ENCODE measurements at places on chromosomes 16 and 17. TPM values are rescaled to one million over a fixed set of nuclear protein-coding genes. Genes with fewer than 3 reads are reported as not detected.

Gene OTOP2
- not detected for total RNA-seq

Gene KRT31
- total RNA-seq = not detected

Gene MARCHF10
- not detected for total RNA-seq

- H3K27me3 ChIP-seq = no peaks in the 10 kb centered on the region
- no peak for DNase-seq
- no peaks in the 10 kb centered on the region for H3K4me1 ChIP-seq
- no peaks in the 10 kb centered on the region for H3K36me3 ChIP-seq
Measured at GRCh38 chr17:6233856-6234255, 163.7 kb downstream of the WSCD1 start.

- peak overlapping the region; percentile 39 for H3K4me3 ChIP-seq
- peaks cover 39% of the 10 kb centered on the region for H3K4me1 ChIP-seq
Measured at GRCh38 chr17:42531455-42532354, 4.3 kb upstream of the NAGLU start.

GRCh38 chr17:67412032-67412431, 35.0 kb downstream of the PITPNC1 start:
- no peaks in the 10 kb centered on the region for H3K36me3 ChIP-seq
- H3K4me3 ChIP-seq = no peak overlapping the region
- no peak overlapping the region for H3K27ac ChIP-seq

GRCh38 chr17:7249214-7249613, 2.3 kb downstream of the CTDNEP1 start:
- peaks cover 14% of the 10 kb centered on the region for H3K36me3 ChIP-seq
- H3K4me3 ChIP-seq = no peak overlapping the region
- no peak for DNase-seq
- peaks cover 22% of the 10 kb centered on the region for H3K4me1 ChIP-seq

DNA sequence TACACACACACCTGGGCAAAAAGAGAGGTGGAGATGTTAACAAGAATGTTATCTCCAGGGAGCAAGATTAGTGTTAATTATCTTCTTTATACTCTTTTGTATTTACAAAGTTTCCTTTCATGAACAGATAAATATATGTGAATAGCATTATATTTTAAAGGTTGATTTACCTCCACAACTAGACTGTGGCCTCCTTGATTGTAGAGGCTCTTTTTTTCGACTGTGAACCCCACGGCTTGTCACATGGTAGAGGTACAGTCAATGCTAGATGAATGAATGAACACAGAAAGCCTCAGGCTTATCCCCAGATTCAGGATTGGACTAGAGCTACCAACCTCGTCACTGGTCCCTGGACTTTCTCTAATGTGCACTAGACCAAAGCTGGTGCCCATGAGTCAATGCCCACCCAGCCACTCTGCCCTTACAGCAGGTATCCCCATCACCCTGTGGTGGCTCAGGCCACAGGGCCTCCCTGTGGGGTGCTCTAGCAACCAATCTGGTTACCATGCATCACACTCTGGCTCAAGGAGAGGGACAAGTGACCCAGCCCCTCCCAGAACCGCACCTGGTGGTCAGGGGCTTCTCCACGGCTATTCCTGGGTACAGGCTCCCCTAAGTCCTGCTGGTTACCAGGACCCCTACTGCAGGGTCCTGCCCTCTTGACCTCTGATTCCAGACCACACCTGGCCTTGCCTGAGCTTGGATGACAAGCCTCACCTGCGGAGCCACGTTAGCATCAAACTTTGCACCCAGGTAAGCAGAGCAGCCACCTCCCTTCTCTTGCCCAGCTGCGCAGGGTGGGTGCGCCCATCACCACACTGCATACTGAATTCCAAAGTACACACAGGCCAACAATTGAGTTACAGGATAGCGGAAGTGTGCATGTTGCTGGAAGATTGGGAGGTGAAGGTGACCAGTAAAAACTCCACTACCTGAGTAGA, 101.0 kb downstream of the CDYL2 start:
- no peak overlapping the region for H3K27ac ChIP-seq
- no peak overlapping the region for H3K4me3 ChIP-seq
- H3K36me3 ChIP-seq = no peaks in the 10 kb centered on the region
- DNase-seq = no peak
- no peaks in the 10 kb centered on the region for H3K27me3 ChIP-seq

DNA sequence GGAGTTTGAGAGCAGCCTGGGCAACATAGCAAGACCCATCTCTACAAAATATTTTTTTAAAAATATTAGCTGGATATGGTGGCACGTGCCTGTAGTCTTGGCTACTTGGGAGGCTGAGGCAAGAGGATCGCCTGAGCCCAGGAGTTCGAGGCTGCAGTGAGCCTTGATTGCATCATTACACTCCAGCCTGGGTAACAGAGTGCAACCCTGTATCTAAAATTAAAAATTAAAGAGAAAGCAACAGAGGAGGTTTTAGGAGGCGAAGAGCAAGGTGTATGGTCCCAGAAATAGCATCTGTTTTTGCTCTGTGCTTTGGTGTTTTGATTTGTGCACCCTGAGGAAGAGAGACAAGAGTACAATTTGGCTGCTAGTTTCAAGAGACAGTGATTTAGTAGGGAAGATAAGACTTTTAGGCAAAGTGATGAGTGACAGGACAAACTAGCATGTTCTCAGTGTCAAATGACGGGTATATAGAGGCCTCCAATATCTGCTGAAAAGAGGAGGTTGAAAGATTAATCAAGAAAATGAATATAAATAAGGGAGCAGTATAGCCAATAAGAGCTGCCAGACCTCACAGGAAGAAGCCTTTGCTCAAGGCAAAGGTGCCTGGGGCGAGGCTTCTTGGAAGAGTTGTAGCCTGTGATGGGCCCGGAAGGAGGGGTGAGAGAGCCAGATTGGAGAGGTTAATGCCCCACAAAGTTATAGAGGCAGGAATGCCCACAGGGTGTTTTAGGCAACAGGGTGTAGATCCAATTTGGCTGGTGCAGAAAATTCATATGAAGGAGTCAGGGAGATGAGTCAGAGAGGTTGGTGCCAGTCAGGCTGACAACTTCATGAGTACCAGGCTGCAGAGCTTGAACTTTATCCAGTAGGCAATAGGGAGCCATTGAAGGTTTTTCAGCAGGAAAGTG, 11.4 kb downstream of the HLF start:
- H3K4me3 ChIP-seq = no peak overlapping the region
- no peaks in the 10 kb centered on the region for H3K4me1 ChIP-seq
- H3K27me3 ChIP-seq = peaks cover 5% of the 10 kb centered on the region
- DNase-seq = no peak
- H3K36me3 ChIP-seq = no peaks in the 10 kb centered on the region
- no peak overlapping the region for H3K27ac ChIP-seq

GRCh38 chr16:54446639-54447038, 160.1 kb upstream of the IRX3 start:
- H3K27me3 ChIP-seq = no peaks in the 10 kb centered on the region
- no peaks in the 10 kb centered on the region for H3K36me3 ChIP-seq
- no peak overlapping the region for H3K27ac ChIP-seq
- no peak overlapping the region for H3K4me3 ChIP-seq

DNA sequence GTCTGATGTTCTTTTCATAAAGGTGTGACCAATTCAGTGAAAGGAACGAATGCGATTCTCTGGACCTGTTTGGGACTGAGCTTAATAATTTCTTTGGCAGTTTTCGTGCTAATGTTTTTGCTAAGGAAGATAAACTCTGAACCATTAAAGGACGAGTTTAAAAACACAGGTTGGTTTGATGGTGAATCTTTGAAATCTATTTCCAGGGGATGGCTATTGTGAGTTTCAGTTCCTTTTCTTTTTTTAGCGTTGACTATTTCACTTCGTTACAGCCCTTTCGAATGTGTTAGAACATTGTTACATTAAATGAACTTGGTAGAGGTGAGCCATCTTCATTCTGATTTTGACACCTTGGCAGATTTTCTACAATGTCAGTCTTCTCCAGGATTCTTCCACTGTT, 1.2 kb downstream of the TNFRSF17 start:
- no peaks in the 10 kb centered on the region for H3K36me3 ChIP-seq
- H3K27ac ChIP-seq = no peak overlapping the region
- no peak for DNase-seq
- no peak overlapping the region for H3K4me3 ChIP-seq
- H3K4me1 ChIP-seq = no peaks in the 10 kb centered on the region
- no peaks in the 10 kb centered on the region for H3K27me3 ChIP-seq

DNA sequence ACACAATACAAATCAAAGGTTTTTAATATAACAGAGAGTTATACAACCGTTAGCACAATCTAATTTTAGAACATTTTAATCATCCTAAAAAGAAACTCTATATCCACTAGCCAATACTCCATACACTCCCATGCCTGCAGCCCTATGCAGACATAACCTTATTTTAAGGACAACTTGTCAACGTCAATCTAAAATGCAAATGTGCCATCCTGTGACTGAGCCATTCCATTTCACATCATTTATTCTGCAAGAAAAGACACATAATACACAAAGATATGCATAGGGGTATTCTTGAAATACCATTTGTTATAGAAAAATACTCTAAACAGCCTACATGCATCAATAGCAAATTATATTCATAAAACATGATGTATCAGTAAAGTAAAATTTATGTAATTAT, 106.7 kb downstream of the CEP112 start:
- no peak for DNase-seq
- H3K4me1 ChIP-seq = no peaks in the 10 kb centered on the region
- H3K36me3 ChIP-seq = no peaks in the 10 kb centered on the region
- H3K27ac ChIP-seq = no peak overlapping the region
- H3K27me3 ChIP-seq = no peaks in the 10 kb centered on the region
- H3K4me3 ChIP-seq = no peak overlapping the region

GRCh38 chr17:15456496-15456895, 10.9 kb downstream of the CDRT4 start:
- no peaks in the 10 kb centered on the region for H3K4me1 ChIP-seq
- H3K27me3 ChIP-seq = no peaks in the 10 kb centered on the region
- no peak for DNase-seq
- no peak overlapping the region for H3K4me3 ChIP-seq
- no peak overlapping the region for H3K27ac ChIP-seq
- no peaks in the 10 kb centered on the region for H3K36me3 ChIP-seq

- no peak for DNase-seq
- no peak overlapping the region for H3K27ac ChIP-seq
- H3K4me3 ChIP-seq = no peak overlapping the region
- no peaks in the 10 kb centered on the region for H3K36me3 ChIP-seq
- no peaks in the 10 kb centered on the region for H3K27me3 ChIP-seq
Measured at GRCh38 chr16:72295914-72296313, 124.0 kb upstream of the PMFBP1 start.

DNA sequence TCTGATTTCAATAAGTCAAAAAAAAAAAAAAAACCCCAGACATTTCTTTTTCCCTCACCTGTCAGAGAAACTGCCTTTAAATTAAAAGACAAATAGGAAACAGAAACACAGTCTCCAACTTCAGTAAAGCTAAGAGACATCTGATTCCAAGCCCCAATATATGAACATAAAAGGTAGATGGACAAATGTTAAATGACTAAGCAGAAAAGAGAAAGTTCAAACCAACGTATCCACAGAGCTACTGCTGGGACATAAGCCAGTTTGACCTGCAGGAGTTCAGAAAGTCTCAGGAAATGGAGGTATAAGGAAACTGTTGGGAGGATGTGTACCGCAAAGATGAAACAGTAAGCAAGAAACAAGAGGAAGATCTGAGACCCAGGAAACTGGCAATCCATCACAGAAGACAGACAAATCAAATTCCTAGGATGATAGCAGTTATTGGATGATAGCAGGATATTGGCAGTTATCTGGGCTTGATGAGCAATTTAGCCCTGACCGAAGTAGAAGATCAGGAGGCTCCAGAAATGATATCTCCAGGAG, 135.0 kb downstream of the BRIP1 start:
- no peaks in the 10 kb centered on the region for H3K27me3 ChIP-seq
- no peaks in the 10 kb centered on the region for H3K4me1 ChIP-seq
- no peaks in the 10 kb centered on the region for H3K36me3 ChIP-seq
- no peak for DNase-seq
- H3K27ac ChIP-seq = no peak overlapping the region

- no peaks in the 10 kb centered on the region for H3K36me3 ChIP-seq
- DNase-seq = no peak
- H3K27ac ChIP-seq = no peak overlapping the region
- H3K4me3 ChIP-seq = no peak overlapping the region
- H3K27me3 ChIP-seq = no peaks in the 10 kb centered on the region
- no peaks in the 10 kb centered on the region for H3K4me1 ChIP-seq
Measured at GRCh38 chr17:70184207-70184606, 14.9 kb downstream of the KCNJ2 start.

DNA sequence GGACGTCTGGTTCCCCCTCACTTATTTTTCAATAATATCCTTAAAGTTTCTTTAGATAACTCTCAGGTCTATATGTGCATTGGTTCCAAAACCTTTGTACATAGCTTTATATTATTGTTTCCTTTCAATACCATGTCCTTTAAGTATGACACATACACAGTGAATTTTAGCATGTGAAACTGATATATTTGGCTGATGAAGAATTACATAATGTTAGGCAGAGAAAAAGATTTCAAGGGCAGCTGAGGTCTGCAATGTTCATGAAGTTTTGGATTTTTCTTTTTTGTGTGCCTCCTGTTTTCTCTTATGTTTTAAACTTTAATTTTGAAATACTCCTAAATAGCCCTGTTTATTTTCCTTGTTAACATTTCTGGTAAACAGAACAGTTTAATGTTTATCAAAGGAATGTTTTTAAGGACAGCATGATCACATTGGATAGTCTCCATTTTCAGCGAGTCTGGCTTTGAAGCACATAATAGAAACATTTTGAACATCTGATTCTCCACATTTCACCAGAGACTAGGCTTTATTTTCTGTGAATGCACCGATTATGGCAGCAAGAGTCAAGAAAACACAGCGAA, 32.9 kb upstream of the FBXO47 start:
- DNase-seq = no peak
- H3K4me1 ChIP-seq = peaks cover 29% of the 10 kb centered on the region
- no peaks in the 10 kb centered on the region for H3K27me3 ChIP-seq

- H3K27ac ChIP-seq = no peak overlapping the region
- H3K36me3 ChIP-seq = peaks cover 6% of the 10 kb centered on the region
- no peak overlapping the region for H3K4me3 ChIP-seq
- no peak for DNase-seq
Measured at GRCh38 chr16:82004601-82005000, 6.7 kb downstream of the SDR42E1 start.

GRCh38 chr17:39769974-39770587, 32.3 kb downstream of the GRB7 start:
- H3K4me3 ChIP-seq = no peak overlapping the region
- DNase-seq = peak; percentile 81
- no peaks in the 10 kb centered on the region for H3K27me3 ChIP-seq
- H3K4me1 ChIP-seq = peaks cover 92% of the 10 kb centered on the region
- H3K27ac ChIP-seq = peak overlapping the region; percentile 71

DNA sequence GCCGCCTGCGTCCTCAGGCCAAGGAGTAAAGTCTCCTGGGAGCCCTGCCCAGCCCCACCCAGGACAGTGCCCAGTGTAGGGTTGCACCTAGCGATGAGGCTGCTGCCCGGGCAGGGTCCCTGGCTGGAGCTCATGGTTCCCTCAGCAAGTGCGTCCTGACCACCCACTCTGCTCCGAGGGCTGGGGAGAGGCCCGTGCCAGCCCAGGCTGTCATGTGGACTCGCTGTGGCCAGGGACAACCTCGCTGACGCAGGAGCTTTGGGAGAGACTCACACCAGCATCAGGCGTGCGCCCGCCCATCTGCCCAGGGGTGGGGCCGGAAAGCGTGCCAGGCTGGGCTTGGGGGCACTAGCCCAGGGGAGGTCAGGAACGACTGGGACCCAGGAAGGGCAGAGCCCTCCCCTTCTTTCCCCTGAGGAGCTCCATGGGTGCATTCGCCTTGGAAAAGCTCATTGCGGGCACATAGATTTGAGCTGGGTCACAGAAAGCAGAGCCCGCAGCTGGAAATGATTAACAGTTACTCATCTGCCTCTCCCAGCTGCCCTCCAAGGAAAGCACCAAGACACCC, 19.7 kb downstream of the DPEP1 start:
- DNase-seq = no peak
- H3K27me3 ChIP-seq = no peaks in the 10 kb centered on the region
- H3K36me3 ChIP-seq = no peaks in the 10 kb centered on the region
- H3K4me1 ChIP-seq = no peaks in the 10 kb centered on the region

- H3K27me3 ChIP-seq = no peaks in the 10 kb centered on the region
- no peaks in the 10 kb centered on the region for H3K36me3 ChIP-seq
- H3K4me3 ChIP-seq = peak overlapping the region; percentile 89
- H3K27ac ChIP-seq = peak overlapping the region; percentile 78
Measured at GRCh38 chr16:81313701-81314602, 810 bp upstream of the GAN start.

Data from naive thymus-derived CD4-positive, alpha-beta T cell (primary cell).